Left cardiac atrium (tissue), 4 donors: ENCODE measurements at places on chromosomes 16 and 17.

DNA sequence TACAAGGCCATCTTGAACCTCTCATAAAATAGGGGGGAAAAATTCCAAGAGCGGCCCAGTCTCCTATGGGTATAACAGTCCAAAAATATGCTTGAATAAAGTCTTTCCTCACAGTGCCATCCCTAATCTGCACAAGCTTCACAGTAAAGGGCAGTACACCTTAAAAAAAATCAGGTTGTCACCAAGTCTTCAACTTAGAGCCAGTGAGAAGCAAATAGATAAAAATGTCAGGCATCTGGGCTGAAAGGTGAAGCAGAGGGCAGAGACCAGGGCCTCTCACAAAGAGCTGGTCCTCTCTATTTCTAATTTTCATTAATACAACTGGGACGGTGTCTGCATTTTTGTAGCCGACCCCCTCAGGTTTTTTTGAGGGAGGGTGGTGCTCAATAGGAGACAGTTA lies 82.9 kb downstream of the SSH2 start:
- DNase-seq: no peak

DNA sequence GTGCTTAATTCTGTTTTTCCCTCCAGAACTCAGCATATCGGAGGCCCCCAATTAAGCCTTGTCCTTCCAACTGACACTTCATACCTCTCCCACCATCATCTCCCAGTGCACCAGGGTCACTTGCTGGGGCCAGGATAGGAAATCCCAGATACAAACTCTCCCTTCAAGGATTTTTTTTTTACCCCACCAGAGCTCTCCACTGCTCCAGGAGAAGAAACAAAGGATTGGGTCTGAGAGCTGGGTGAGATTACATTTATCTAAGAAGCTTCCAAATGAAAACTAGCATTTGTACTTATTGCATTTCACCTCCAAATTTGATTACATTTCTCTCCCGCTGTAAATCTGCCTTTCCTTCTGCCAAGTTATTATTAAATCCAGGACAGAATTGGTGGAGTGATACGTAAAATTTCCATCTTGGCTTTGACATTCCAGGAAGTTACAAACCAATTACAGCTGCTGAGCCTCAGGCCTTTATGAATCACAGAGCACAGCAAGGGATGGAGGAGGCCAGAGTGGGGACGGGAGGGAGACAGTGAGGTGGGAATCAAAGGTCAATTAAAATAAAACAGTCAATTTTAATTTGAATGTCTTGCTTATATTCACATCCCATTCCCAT lies 123.5 kb downstream of the USP31 start:
- no peak for DNase-seq

DNA sequence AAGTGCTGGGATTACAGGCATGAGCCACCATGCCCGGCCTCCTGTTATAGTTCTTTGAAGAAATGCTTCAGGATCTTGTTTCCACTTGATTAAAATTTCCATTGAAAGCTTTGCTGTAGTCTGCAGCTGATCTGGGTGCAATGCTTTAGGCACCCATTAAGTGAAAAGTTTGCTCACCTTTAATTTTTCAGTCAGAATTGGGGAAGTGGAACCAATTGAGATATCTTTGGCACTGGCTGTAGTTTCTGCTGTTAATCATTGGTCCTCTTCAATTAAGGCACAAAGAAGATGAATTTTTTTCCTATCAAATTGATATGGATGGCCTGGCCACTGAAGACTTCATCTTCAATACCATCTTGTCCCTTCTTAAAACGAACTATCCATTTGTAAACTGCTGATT lies 336.1 kb upstream of the TBX2 start:
- DNase-seq: no peak

DNA sequence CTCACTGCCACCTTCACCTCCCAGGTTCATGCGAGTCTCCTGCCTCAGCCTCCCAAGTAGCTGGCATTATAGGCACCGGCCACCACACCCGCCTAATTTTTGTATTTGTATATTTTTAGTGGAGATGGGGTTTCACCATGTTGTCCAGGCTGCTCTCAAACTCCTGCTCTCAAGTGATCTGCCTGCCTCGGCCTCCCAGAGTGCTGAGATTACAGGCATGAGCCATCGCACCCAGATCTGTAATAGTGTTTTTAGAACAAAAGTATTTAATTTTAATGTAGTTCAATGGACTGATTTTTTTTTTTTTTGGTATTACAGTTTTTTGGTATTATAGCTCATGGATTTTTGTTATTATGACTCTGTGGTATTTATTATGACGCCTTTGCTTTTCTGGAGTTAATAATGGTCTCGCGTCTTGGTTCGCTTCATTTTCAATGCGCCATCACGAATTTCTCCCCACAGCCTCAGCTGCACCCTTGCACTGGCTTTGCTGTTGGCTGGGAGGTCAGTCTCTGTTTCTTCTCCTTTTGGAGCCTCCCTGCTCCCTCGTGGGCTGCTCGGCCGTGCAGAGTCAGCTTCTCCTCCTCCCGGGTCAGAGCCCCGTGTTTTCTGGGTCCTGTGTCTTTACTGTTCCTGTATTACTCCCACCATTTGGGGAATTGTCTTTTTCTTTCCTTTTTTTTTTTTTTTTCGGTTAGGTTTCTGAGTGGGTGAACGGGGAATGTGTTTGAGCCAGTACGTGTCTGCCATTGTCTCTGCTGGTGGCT lies 27.2 kb downstream of the BAIAP2 start:
- DNase-seq: no peak

- no peak for DNase-seq
Observed at GRCh38 chr16:48619979-48620378, 10.0 kb upstream of the N4BP1 start.
